ENCODE measurements at places on chromosomes 16 and 17. TPM values are rescaled to one million over a fixed set of nuclear protein-coding genes. Genes with fewer than 3 reads are reported as not detected.
A peak's percentile ranks its signal among the peaks of the same experiment; 100 is the strongest.

GRCh38 chr16:49936791-49937190 is 80.9 kb upstream of the ZNF423 start:
- H3K36me3 ChIP-seq = no peaks in the 10 kb centered on the region
- H3K27ac ChIP-seq = no peak overlapping the region
- DNase-seq = no peak
- no peaks in the 10 kb centered on the region for H3K4me1 ChIP-seq

GRCh38 chr16:53865494-53865863 is 161.5 kb downstream of the FTO start:
- no peaks in the 10 kb centered on the region for H3K27me3 ChIP-seq
- no peaks in the 10 kb centered on the region for H3K36me3 ChIP-seq
- H3K27ac ChIP-seq = peak overlapping the region; percentile 69
- no peak for DNase-seq
- no peak overlapping the region for H3K4me3 ChIP-seq

DNA sequence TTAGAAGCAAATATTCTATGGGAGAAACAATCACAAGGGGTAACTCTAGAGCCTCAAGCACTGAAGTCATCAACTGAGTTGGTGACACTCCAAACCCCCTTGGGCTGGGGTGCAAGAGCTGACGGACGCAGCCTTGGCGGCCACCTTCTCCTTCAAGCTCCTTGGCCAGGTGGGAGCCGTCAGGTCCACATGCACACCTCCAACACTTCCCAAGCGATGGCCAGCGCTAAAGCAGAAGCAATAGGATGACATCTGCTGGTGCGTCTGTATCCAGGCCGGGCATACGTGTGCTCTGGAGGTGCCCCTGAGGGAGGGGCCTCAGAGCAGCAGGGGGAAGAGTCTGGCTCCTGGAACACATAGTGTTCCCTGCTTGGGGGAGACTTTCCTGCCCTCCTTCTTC is 12.2 kb upstream of the FOXJ1 start:
- H3K36me3 ChIP-seq = no peaks in the 10 kb centered on the region
- no peaks in the 10 kb centered on the region for H3K4me1 ChIP-seq
- no peak for DNase-seq
- no peaks in the 10 kb centered on the region for H3K27me3 ChIP-seq
- H3K27ac ChIP-seq = no peak overlapping the region

DNA sequence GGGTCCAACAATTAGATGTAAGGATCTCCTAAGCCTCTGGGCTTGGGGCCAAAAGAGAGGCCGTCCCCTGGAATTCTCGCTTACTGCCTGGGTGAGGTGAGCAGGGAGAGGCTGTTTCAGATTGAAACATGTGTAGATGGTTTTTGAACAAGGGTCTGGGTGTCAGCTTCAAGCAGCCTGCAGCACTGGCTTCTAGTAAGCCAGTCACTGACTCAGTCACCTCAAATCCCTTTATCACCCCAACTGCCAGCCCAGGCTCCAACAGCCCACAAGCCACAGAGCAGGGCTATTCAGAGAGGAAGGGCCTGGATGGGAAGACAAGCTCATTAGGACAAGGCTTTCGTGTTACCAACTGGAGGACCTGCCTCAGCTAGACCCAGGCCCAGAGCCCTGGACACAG is 180.2 kb downstream of the CCT6B start:
- H3K27ac ChIP-seq = no peak overlapping the region
- peaks cover 2% of the 10 kb centered on the region for H3K27me3 ChIP-seq

Gene ZNF597
- not detected for total RNA-seq

DNA sequence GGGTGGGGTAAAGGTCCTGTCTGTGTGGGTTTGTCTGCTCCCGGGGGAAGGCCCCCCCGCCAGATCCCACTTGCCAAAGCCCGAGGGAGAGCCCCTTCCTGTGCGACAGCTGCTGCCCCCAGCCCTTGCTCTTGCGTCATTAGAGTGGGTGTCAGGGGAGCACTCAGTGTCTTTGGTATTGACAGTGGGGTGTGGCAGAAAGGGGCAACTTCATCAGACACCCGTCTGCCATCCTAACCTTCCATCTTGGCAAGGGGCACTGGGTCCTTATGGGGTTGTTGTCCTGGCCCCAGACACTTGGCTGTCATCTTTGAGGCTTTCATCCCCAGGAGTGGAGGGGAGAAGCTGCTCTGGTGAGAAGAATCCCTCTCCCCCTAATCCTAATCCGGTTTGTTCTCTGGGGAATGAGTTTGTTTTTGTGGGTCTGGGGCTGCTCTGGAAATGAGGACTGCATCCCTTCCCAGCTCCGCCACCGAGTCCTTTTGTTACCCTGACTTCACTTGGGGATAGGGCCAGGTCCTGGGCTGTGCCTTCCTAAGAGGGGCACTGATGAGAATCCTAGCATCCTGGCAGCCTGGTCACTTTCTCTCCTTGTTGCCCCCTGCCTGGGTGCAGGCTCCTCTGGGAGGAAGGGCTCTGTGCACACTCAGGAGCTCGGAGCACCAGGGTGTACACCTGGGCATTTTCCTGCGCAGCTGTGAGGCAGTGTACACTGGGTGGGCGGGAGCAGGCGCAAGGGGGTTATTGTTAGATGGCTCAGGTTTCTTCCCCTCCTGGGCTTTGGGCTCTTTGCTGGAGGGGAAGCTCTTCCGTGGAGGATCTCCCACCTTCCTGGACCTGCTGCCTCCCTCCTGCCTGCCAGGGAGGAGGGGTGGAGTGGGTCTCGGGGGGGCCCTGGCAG is 21.1 kb downstream of the GJD3 start:
- H3K36me3 ChIP-seq = no peaks in the 10 kb centered on the region
- H3K27me3 ChIP-seq = no peaks in the 10 kb centered on the region
- peaks cover 7% of the 10 kb centered on the region for H3K4me1 ChIP-seq
- no peak overlapping the region for H3K4me3 ChIP-seq

DNA sequence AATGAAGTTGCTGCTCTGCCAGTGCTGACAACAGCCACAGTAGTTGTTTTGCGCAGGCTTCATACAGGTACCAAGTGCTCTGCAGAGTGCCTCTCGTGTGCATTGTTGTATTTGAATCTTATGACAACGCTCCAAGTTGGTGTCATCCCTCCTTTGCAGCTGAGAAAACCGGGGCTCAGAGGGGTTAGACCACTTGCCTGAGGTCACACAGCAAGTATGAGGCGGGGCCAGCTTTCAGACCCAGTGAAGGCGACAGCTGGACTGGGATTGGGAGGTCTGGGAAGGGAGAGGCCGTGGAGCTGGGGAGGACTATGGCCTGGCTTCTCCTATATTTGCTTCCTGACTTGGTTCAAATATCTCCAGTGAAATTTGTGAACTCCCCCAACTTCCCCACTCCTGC is 33.2 kb downstream of the WNT9B start:
- H3K4me1 ChIP-seq = no peaks in the 10 kb centered on the region
- no peak overlapping the region for H3K27ac ChIP-seq
- peaks cover 39% of the 10 kb centered on the region for H3K27me3 ChIP-seq
- DNase-seq = no peak
- no peaks in the 10 kb centered on the region for H3K36me3 ChIP-seq

DNA sequence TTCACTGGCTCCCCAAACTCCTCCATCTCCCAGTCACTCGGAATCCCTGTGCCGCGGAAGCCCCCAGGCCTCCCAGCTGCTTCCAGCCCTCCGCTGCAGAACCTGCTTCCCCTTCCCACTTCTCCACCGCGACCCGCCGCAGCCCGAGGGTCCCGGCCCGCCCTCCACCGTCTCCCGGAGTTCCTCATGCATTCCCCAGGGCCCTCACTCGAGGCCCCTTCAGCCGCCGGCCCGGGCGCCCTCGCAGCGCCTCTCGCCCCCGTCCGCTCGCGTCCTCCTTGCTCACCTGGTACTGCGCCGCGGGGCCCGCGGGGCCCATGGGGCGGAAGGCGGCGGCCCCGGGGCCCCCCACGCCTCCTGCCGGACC is 329 bp downstream of the SMARCD2 start:
- H3K4me3 ChIP-seq = peak overlapping the region; percentile 88
- peak overlapping the region; percentile 11 for H3K27ac ChIP-seq
- H3K27me3 ChIP-seq = no peaks in the 10 kb centered on the region
- peaks cover under 1% of the 10 kb centered on the region for H3K36me3 ChIP-seq
- peaks cover 33% of the 10 kb centered on the region for H3K4me1 ChIP-seq

DNA sequence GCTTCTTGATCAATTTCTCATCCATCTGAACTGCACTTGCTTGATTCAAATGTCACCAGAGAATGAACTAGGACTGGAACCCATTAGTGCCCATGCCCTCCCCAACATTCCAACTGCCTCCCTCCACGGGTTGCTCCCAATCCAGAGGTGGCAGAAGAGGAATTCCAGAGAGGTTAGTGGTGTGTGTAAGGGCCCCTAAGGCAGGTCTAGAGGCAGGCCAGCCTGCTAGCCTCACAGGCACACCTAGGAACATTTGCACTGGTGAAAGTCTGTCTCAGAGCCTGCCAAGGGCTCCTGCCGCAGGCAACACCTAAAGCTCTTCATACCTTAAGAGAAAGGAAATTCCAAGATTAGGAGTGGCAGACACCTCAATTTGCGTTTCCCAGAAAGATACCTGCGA is 21.2 kb upstream of the CMTM4 start:
- H3K4me3 ChIP-seq = no peak overlapping the region
- H3K36me3 ChIP-seq = peaks cover 5% of the 10 kb centered on the region
- DNase-seq = no peak
- H3K4me1 ChIP-seq = peaks cover 8% of the 10 kb centered on the region

DNA sequence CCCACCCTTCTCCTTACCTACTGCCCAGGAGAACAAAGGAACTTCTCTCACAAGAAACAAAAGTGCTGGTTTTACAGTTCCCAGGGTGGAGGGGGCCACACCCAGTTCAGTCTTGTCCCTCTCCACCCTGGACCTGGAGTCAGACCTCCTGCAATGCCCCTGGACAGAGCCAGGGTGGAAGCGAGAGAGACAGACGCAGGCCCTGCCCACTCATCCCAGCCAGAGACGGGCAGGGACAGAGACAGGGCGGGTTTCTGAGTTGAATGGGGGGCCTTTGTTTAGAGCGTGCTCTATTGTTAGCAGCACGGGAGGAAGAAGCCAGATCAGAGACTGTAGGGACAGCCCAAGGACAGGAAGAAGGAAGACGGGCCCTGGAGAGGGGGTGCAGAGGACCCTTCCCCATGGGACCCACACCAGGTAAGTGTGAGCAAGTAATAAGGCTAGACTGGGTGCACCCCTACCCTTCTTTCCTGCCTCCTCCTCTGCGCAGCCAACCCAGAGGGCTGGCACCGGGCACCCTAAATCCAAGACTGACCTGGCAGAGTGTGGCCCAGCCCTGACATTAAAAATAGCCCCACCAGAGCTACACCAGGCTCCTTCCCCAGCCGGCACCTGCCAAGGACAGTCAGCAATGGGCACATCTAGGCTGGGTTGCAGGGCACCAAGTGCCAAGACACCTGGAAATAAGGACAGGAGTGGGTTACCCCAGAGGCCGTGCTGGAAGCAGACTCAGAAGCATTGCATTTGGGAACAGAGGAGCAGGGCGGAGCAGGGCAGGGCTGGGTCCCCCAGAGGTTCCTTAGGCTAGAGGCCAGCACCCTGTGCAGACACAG is 10.9 kb downstream of the JUP start:
- peaks cover 14% of the 10 kb centered on the region for H3K36me3 ChIP-seq
- peak overlapping the region; percentile 43 for H3K27ac ChIP-seq
- no peak for DNase-seq
- H3K27me3 ChIP-seq = no peaks in the 10 kb centered on the region
- H3K4me1 ChIP-seq = peaks cover 57% of the 10 kb centered on the region

Gene SEPTIN12
- not detected for total RNA-seq

Gene RRAD
- total RNA-seq = 1.2 TPM

- no peaks in the 10 kb centered on the region for H3K27me3 ChIP-seq
- H3K4me3 ChIP-seq = no peak overlapping the region
- H3K36me3 ChIP-seq = no peaks in the 10 kb centered on the region
- no peak for DNase-seq
- H3K4me1 ChIP-seq = peaks cover 45% of the 10 kb centered on the region
Measured at GRCh38 chr16:68656751-68657150, 11.6 kb downstream of the CDH3 start.

Gene PSME3IP1
- 56.4 TPM for total RNA-seq

DNA sequence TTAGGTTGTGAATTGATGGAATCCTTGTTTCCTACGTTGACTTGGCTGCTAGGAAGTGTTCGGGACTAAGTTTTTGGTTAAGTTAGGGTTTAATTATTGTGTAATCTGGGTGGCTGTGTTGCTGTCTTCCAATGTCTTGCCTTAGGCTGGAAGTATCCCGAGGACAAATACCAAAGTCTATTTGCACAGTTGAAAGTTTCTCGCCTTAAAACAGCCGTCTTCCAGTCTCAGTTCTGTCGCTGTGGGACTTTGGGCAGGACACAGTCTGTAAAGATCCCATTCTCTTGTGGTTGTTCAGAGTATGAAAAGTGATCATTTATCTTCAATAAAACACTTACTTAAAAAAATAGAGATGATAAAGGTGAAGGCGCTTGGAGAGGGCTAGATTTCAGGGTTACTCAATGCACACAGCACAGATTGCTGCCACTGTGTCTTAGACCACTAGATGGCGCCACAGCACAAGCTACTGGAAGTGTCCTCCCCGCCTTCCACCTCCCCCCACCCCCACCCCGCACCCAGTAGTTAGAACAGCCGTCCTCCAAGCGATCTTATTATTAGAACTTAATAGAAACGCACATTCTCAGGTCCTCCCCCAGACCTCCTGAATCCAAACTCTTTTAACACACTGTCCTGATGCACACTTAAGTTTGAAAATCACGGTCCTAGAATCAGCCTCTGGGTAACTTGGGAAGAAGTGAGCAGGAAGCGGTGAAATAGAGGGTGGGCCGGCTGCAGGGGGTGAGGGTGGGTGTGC is 45.8 kb downstream of the AKAP1 start:
- H3K27me3 ChIP-seq = no peaks in the 10 kb centered on the region
- H3K36me3 ChIP-seq = no peaks in the 10 kb centered on the region
- H3K4me1 ChIP-seq = peaks cover 7% of the 10 kb centered on the region
- H3K4me3 ChIP-seq = peak overlapping the region; percentile 42

DNA sequence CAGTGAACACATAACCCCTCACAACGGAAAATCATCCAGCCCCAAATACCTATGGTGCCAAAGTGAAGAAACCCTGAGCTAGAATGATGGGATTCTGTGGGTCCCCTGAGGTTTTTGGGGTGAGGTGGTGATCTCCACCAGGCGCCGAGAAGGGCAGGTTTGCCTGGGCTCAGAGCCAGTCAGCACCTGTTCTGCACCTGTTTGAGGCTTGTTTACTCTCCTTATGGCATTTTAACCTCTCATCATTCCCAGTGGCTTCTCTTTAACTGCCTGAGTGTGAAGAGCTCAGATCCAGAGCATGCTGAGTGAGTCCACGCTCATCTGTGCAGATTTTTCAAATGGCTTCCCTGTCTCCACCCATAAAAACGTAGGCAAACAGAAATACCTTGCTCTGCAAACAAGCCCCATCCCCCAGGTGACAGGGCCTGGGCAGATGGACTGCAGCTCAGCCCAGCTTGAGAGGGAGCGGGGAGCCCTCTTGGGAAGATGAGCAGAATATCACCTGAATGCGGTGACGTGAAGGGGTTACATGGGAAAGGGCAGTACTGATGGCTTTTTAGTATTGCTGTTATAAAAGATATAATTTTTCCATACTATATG is 40.1 kb upstream of the CLEC19A start:
- no peak for DNase-seq
- H3K4me3 ChIP-seq = no peak overlapping the region
- no peaks in the 10 kb centered on the region for H3K27me3 ChIP-seq
- H3K4me1 ChIP-seq = no peaks in the 10 kb centered on the region
- H3K27ac ChIP-seq = no peak overlapping the region

Gene ADORA2B
- 118 TPM for total RNA-seq
